ENCODE measurements at places on chromosomes 13 and 19. TPM values are rescaled to one million over a fixed set of nuclear protein-coding genes. Genes with fewer than 3 reads are reported as not detected.

DNA sequence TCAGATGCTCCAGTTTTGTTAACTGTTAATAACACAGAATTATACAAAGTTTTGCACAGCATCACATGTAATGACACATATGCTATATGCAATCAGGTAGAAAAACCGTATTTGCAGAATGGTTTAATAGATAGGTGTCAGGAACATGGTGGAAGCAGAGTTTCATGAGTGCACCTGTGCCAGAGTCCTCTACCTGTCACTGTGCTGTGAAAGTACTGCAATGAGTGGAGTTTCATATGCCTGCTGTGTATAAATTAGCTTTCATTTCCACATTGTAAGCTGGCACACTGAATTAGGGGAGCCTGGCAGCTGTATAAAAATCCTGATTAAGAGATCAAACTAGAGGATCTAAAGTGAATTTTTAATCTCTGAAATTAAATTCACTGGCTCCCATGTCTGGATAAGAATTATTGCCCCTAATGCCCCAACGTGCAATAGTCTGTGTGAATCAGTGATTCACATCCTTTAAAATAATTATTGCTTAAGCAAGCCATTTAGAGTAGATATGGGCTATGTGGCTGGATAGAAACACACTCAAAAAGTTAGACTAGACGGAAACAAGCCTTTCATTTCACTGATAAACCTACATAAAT lies 8.5 kb upstream of the EEF1AKMT1 start:
- DNase-seq, result no peak

The ZNF525 gene
- 16.1 TPM for total RNA-seq

DNA sequence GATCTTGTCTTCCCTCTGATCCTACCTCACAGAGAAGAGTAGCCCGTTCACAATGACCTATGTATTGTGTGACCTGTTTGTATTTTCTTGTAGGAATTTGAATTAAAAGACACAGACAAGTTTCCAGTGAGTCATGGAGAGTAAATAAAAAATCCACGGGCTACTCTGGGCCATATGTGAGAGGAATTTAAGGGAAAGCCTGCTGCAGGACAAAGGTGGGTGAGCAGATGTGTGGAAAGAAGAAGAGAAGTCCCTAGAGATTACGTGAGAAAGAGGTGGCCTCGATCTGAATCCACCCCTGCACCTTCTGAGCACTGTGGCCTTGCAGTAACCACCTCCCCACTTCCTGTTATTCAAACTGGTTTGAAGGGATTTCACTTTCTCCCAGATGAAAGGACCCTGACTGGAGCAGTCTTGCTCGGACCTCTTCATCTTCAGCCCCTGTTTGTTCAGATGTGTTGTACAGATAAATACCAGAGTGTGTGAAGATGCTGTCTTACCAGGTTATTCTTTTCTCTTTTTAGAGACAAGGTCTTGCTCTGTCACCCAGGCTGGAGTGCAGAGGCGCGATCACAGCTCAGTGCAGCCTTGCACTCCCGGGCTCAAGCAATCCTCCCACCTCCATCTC lies 205.4 kb downstream of the PDS5B start:
- no peak for DNase-seq

DNA sequence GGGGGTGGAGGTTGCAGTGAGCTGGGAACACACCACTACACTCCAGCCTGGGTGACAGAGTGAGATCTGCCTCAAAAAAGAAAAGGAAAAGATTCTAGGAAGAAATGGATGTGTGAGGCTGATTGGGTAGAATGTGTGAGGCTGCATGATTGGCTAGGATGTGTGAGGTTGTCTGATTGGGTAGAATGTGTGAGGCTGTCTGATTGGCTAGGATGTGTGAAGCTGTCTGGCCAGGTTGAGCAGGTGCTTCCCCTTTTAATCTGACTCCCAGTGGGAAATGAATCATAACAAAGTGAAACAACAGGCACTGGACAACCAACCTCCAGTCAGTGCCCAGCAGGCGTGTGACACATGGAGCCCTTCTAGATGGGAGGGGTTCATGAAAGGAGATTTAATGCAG lies 14.7 kb downstream of the C13orf46 start:
- no peak for DNase-seq

The SELENOV gene
- not detected for total RNA-seq

- DNase-seq, result no peak
These were observed 120.6 kb upstream of the GPR12 start for GRCh38 chr13:26881154-26881553.

The A1BG gene
- 13.3 TPM for total RNA-seq

GRCh38 chr13:41006978-41007743 lies 12.0 kb downstream of the ELF1 start:
- DNase-seq, result no peak

DNA sequence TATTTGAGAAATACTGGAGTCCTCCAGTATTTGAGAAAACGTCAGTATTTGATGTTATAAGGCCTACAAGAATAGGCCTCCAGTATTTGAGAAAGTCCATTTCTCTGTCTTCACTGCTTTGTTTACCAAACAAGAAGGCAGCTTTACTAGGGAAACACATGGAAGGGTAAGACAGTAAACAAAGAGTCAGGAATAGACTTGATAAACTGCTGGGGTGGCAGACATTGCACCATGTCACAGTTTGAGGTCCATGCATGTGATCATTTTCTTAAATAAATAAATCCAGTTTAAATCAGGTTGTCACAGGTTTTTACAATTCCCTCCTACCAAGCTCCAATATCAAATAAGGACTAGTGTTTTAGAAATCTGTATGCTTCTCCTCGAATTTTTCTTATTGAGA lies 1431.0 kb upstream of the SPRY2 start:
- no peak for DNase-seq

DNA sequence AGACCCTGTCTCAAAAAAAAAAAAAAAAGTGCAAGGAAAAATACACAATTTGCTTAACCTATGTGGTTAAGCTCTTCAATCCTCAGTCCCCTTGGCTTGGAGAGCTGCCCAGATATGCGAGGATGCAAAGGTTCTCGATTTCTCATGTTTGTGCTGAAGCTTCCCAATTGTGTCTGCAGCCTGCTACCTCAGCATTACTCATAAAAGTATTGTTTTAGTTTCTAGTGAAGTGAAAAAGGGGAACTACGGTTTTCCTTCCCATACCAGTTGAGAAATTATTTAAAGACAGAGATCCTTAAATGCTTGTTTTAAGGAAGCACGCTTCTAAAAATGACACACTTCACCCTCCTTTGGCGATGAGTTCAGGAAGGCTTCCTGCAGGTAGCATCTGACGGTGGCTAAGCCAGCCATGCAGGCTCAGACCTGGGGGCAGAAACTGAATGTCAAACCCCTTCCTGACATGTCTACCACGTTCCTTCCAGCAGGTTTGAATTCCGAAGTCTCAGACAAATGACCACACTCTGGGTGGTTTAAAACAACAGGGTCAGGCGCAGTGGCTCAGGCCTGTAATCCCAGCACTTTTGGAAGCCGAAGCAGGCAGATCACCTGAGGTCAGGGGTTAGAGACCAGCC lies 47.9 kb downstream of the RUBCNL start:
- DNase-seq, result peak; percentile 67

GRCh38 chr19:29953352-29954247 lies 11.6 kb downstream of the URI1 start:
- no peak for DNase-seq

GRCh38 chr19:50046649-50047503 lies 21.1 kb downstream of the ZNF473 start:
- peak; percentile 72 for DNase-seq

GRCh38 chr19:788983-789700 lies 8.1 kb upstream of the PTBP1 start:
- DNase-seq, result peak; percentile 62

DNA sequence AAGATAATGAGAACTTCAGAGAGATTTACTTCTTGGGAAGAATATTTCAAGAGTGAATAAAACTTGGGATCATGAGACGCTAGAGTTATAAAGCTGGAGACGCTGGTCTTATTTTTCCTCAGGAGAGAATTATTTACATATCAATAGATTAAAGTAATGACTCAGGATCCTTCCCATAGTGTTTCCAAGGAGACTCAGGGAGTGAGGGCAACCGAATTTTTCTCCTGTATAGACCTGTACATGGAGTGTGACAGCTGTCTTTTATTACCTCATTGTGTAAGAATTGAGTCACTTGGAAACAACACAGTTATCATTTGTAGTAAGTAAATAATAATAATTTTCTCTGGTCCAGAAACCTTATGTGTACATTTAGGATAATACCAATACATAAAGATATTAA lies 1905.5 kb downstream of the OLFM4 start:
- DNase-seq, result no peak

The AP1M2 gene
- total RNA-seq, result not detected

- no peak for DNase-seq
These were observed 25.3 kb upstream of the SLC46A3 start for GRCh38 chr13:28744091-28744536.

DNA sequence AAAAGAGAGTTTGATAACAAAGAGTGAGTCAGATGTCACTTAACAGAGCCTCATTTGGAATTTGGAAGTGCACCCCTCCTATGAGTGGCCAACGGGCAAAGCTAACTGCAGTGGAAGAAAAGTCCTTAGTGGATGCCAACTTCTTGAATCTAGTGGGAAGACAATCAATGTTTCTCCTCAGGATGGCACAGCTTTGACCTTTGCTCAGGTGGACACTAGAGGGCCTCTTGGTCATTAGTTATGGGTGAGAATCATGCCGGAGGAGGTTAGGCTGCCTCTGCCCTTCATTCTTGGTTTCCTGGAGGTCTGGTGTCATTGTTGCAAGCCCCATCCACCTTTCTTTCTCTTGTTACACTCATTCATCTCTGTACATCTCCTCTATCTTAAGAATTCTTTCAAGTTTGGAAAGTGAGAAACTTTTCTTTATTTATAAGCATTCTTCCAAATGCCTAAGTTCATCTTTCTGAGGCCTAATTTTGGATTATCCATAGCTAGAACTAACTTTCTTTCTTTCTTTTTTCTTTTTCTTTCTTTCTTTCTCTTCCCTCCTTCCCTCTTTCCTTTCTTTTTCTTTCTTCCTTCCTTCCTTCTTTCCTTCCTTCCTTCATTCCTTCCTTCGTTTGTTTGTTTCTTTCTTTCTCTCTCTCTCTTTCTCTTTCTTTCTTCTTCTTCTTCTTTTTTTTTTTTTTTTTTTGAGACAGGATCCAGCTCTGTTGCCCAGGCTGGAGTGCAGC lies 327.2 kb upstream of the TSHZ3 start:
- no peak for DNase-seq

The ZNF136 gene
- 15.8 TPM for total RNA-seq

- DNase-seq, result peak; percentile 66
These were observed 647 bp upstream of the KLF12 start for GRCh38 chr13:74134777-74135325.

The NLRP11 gene
- not detected for total RNA-seq

GRCh38 chr13:34521171-34521570 lies 420.9 kb upstream of the NBEA start:
- no peak for DNase-seq

The SLC7A10 gene
- total RNA-seq, result 9.0 TPM

GRCh38 chr13:46603165-46603603 lies 50.2 kb downstream of the LRCH1 start:
- DNase-seq, result no peak

The IGFL1 gene
- not detected for total RNA-seq

- no peak for DNase-seq
These were observed 64.1 kb downstream of the TPT1 start for GRCh38 chr13:45276913-45277312.

- DNase-seq, result peak; percentile 35
These were observed 121.0 kb downstream of the CRYL1 start for GRCh38 chr13:20404488-20405222.

The ZNF888 gene
- 4.8 TPM for total RNA-seq

GRCh38 chr19:39301021-39301420 lies 4.8 kb downstream of the IFNL1 start:
- peak; percentile 4 for DNase-seq

The C13orf46 gene
- total RNA-seq, result 3.6 TPM

The ZNF283 gene
- total RNA-seq, result 17.4 TPM

DNA sequence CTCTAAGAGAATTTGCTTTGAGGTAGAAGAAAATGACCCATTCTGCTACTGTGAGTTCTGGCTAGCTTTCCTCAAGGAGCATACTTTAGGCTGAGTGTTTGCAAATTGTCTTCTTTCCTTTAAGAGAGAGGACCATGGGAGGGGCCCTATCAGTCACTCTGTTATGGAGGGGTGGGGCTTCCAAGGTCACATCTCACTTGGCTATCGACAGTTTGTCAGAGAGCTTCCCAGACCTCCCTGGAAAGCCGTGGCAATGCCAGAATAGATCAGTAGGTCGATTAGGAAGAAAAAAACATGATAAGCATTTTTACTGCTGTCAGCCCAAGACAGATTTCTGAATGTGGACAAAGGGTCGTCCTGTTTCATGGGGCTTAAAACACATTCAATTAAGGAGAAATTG lies 93.3 kb downstream of the OXGR1 start:
- DNase-seq, result no peak

GRCh38 chr13:26710166-26710565 lies 50.4 kb downstream of the GPR12 start:
- no peak for DNase-seq

GRCh38 chr19:33823341-33823740 lies 26.7 kb downstream of the KCTD15 start:
- DNase-seq, result no peak

The ONECUT3 gene
- total RNA-seq, result not detected

GRCh38 chr19:5621311-5621944 lies 1.1 kb downstream of the SAFB2 start:
- no peak for DNase-seq

GRCh38 chr19:18776288-18776594 lies 14.9 kb downstream of the COMP start:
- DNase-seq, result no peak

DNA sequence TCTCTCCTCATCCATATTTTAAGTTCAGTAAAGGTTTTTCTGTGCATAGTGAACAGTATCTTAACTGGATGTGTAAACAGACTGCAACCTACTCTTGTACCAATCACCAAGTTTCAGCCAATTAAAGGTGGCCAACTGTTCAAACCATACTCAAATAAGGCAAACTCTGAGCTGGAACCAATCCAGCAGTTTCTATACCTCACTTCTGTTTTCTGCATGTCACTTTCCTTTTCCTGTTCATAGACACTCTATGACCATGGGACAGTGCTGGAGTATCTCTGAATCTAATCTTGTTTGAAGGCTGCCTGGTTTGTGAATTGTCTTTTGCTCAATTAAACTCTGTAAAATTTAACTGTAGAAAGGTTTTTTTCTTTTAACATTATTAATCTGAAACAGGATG lies 470.3 kb upstream of the SLITRK6 start:
- DNase-seq, result no peak

The C1QTNF9 gene
- total RNA-seq, result 2.4 TPM

- DNase-seq, result no peak
These were observed 245.9 kb downstream of the ITGBL1 start for GRCh38 chr13:101698400-101698799.

The CRTC1 gene
- 17.5 TPM for total RNA-seq

The ERF gene
- 90.7 TPM for total RNA-seq

DNA sequence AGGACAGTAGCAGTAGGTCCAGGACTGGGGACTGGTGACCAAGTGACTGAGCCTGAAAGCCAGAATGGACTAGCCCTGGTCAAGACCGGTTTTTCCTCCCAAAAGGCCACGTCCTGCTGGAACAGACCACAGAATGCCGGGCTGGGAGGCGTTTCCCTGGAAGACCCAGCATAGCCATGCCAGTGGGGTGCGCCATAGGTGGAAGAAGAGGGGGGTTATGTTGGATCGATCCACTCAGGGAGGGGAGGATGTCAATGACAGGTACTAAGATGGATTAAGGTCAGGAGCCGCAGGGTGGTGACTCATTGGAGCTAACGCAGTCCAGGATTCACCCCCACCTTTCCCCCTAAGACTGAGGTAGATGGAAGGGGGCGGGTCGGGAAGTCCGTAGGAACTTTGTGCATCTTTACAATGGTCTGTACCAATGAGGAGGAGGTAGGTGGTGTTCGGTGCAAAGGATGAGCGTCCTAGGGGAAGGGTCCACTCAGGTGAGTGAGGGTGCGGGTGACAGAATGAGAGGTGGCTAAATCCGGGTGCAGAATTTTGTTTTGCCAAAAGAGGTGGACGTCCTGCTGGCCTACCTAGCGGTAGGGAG lies 21.0 kb downstream of the VASP start:
- DNase-seq, result no peak

All from sciatic nerve (tissue), 2 donors.